ENCODE measurements at places on chromosomes 16 and 17.

- DNase-seq: no peak
Measured at GRCh38 chr16:87559945-87560344, 42.4 kb upstream of the JPH3 start.

DNA sequence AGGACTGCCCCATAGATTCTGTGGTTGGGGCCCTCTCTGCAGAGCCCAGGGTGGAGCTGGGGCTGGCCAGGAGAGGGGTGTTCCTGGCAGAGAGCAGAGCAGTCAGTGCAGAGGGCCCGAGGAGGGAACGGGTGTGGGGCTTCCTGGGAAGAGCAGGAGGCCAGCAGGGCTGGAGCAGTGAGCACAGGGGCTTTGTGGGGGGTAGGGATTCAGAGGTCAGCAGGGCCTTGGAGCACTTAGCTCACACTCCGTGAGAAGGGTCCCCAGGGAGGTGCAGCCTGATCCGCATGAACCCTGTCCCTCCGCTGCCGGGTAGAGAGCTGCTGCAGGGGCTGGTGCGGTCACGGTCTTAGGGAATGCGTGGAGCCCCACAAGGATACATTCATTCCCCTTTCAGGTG is 113.0 kb upstream of the CIBAR2 start:
- no peak for DNase-seq

DNA sequence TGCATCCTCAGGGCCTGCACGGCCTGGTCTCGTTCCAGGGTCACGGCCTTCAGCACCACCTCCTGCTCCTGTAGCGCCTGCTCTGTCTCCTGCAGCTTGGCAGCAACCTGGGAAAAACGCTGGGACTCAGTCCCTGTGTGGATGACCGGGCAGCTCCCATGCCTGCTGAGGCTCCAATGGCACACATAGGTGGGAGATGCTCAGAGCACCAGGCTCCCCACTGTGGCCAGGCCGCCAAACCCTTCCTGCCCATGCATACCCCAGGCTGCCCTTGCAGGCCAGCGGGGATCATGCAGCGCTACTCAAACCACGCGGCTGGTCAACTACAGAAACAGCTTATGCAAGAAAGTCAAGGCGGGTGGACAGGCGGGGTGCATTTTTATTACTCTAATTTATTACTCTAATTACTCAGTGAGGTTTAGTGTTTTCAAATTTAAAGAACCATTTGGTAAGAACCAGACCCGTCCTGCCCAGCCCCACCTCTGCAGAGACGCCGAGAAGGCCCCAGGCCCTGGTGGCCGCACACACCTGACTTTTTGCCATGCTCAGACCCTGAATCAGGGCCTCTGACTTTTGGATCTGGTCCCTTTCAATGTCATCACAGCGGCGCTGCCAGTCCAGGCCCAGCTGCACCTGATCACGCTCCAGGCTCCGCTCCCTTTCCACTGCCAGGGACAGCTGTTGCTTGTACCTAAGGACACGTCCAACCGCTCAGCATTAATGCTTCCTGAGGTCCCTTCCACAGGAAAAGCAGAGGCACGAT is 34.0 kb downstream of the CCDC57 start:
- DNase-seq: no peak

DNA sequence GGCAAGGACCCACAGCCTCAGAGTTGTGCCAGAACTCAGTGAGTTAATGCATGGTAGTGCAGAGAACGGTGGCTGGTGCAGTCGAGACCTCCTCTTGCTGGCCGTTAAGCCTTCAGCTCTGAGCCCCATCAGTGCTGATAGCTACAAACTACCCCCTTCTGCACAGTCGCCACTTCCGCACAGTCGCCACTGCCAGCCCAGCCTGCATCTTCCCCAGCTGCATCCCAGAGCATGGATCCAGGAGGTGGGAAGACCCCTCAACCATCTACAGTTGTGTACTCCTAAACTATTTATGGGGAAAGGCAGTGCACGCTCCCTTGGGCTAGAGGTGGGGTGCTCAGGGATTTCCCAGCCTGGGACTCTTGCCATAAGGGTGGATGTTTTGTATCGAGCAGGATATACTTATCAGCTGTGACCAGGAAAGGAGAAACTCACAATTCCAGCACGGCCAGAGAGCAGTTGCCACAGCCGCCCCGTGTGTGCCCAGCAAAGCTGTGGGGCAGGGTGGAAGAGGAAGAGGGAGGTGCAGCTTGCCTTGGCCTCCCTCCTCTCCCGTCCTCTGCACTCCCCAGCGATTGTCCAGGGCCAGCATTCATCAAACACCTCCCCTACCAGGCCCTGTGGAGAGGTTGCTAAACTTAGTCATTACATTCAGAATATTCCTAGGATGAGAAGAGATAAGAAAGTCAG is 49.5 kb upstream of the CMIP start:
- no peak for DNase-seq

DNA sequence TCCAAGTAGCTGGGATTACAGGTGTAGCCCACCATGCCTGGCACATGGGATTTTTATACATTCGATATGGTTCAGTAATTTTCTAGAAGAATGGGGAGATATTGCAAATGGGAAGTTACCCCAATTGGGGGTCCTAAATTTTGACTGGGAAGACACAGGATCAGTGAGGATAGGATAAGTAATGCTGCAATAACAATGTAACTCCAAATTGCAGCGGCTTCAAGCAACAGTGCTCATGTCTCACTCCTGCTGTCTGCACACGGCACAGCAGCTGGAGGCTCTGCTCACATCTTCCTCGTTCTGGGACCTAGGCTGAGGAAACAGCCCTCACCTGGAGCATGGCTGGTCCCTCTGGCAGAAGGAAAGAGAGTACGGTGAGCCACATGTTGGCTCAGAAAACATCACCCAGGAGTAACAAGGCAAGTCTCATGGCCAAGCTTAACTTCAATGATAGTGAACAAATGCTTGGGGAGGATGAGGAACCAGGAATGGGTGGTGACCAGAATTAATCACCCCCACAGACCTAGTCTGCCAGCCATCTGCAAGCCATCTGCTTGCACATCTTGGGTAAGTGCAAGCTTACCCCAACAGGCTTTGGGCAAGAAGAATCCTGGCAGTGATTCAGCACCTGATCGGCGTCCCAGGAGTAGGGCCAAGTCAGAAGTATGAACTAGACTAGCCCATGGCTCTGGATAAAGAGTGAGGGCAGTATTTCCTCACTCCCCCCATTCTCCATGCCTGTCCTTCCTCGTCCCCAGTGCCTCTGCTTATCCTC is 229.2 kb downstream of the COPRS start:
- DNase-seq: no peak

DNA sequence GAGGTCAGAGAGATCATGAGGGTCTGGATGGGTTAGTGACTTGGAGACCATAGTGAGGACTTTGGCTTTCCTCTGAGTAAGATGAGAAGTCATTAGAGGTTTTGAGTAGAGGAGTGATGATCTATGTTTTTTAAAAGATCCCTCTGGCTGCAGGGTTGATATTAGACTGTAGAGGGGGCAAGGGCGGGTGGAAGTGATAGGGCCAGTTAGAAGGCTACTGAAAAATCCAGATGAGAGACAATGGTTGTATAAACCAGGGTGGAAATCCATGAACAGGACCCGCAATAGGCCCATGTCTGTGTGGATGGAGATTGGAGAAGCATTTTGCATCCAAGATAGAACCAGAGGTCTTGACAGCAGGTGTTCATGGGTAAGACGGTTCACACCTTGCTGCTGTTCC is 9.8 kb downstream of the ITGAL start:
- DNase-seq: no peak
